ENCODE measurements at places on chromosomes 7 and 10.

- DNase-seq, result no peak
Measured at GRCh38 chr7:120941856-120942255, 8.7 kb upstream of the ING3 start.

DNA sequence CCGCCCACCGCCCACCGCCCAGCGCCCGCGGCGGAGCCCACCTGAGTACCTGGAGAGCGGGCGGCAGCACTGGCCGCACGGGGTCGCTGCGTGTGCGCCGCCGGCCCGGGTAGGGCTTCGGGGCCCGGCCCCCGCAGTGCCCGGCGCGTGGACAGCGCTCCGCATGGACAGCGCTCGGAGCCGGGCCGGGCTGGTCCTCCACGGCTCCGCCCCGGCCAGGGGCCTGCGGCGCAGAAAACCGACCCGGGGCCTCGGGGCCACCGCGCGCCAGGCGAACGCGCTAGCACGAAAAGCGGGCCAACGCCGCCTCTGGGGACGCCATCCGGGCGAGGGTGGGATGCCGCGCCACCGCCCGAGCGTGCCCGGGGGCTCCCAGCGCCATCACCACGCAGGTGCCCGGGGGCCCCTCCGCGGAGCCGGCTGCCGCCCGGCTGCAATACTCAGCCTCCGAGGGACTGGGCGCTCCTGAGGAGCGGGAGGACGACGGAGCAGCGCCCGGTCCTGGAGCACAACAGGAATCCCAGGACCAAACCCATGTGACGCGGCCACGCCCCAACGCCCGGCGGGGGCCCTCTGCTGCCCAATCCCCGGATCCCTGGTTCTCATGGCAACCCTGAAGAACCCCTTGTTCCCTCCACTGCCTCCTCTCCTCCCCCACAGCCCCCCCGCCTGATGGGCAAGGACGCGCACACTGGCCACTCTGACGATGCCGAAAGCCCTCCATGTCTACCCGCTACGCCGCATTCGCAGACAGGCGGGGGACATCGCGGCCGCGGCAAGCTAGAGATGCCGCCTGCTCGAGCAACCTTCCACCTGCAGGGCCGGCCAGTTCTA is at the start of gene GRB10:
Gene GRB10, minus strand, starts transcription at position 522 of the 834 bp plus-strand sequence. CDS start 50,574 bp downstream, outside the sequence.
- DNase-seq, result no peak

- no peak for DNase-seq
Measured at GRCh38 chr7:21364801-21365271, 63.0 kb upstream of the SP4 start.

GRCh38 chr10:75234683-75235374 is 928 bp downstream of the COMTD1 start:
- no peak for DNase-seq

- DNase-seq, result peak; percentile 68
Measured at GRCh38 chr10:91190388-91190870, 30.0 kb upstream of the PCGF5 start.

GRCh38 chr7:106901828-106902441 is 36.9 kb downstream of the PIK3CG start:
- no peak for DNase-seq

DNA sequence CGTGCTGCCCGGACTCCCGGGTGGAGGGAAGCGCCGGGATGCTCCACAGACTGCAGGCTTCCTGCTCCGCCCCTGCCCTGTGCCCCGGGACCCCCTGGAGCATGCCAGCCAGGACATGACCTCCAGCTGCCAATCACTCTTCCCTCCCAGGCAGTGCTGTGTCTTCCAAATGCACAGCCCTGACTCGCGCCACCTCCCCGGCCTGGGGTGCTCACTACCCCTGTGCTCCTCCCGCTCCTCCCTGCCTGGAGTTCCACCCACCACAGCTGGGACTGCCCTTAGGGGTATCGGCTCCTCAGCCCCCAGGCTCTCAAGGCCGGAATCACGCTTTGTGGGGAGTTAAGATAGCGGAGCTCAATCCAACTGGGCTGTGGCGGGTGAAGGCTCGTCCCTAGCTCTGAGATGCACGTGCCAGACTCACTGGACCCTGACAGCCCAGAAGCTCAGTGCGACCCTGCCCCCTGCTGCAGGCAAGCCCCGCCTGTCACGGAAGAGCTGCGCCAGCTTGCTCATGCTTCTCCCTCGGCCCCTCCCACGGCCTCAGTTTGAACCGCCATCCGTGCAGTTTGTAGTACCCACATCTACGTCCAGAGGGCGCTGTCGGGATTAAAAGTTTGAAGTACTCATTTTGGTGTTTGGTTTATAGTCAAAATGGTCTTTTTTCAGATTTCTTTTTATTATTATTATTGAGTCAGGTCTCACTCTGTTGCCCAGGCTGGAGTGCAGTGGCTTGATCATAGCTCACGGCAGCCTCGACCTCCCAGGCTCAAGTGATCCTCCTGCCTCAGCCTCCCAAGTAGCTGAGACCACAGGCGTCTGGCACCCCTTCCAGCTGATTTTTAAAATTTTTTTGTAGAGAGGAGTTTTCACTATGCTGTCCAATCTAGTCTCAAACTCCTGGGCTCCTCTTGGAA is 142.5 kb upstream of the TCERG1L start:
- peak; percentile 13 for DNase-seq

GRCh38 chr7:18352339-18353255 is 143.0 kb upstream of the HDAC9 start:
- DNase-seq, result peak; percentile 83

- DNase-seq, result peak; percentile 50
Measured at GRCh38 chr7:73701357-73701995, 18.0 kb downstream of the STX1A start.

DNA sequence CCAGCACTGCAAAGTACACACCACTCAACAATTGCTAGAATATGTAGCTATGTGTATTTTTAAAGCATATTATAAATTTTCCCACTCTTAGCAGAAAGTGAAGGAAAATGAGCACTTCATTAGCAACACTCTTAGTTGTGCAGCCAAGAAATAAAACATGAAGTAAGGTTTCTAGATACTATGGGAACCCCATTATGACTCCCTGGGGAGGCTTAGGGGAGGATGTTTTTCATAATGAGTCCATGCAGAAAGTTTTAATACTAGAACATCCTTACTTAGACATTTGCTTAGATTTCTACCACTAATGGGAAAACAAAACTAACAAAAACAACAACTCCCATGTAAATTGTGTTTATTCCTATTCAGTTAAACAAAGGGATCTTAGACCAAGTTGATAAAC is 148.4 kb upstream of the HDAC9 start:
- DNase-seq, result no peak

- no peak for DNase-seq
Measured at GRCh38 chr7:95776561-95777185, 4.3 kb downstream of the DYNC1I1 start.

DNA sequence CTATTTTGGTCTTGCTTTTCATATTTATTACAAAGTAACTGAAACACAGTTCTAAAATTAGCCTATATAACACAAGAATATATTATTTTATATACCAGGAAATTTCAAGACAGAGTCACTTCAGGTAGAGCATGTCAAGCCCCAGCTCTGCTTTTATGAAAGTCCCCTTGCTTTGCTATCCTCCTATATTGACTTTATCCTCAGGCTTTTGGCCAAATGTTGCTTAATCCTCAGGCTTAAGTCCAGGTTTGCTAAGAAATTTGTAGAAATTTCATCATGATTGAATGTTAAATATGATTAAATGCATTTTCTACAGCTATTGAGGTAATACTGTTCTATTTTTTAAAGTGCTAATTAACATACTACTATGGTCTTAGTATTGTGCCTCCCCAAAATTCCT is 227.6 kb downstream of the FZD1 start:
- no peak for DNase-seq

DNA sequence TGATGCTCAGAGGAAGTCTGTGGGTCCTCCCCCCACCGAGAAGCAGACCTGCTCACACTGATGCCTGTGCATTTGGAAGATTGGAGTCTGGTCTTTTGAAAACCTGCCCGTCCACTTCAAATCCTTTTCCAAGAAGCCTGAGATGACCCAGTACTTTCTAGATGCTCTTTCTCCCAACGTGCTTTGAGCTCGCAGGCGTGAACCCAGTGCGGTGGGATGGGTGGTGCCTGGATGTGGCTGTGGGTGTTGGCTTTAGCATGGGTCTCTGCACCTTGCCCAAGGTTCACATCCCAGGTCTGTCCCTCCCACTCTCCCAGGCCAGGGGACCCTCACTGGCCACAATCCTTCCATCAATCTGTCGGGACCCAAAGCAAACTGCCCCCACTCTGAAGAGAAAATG is 170.2 kb downstream of the ADARB2 start:
- no peak for DNase-seq

- peak; percentile 46 for DNase-seq
Measured at GRCh38 chr7:21550076-21550475, 7.2 kb downstream of the DNAH11 start.

- no peak for DNase-seq
Measured at GRCh38 chr10:75058161-75058560, 53.3 kb upstream of the SAMD8 start.

- no peak for DNase-seq
Measured at GRCh38 chr10:121678631-121679174, 80.5 kb upstream of the FGFR2 start.

- peak; percentile 79 for DNase-seq
Measured at GRCh38 chr10:21398563-21399231, 126.8 kb downstream of the SKIDA1 start.

- DNase-seq, result no peak
Measured at GRCh38 chr10:102450124-102450373, 1.3 kb downstream of the C10orf95 start.

DNA sequence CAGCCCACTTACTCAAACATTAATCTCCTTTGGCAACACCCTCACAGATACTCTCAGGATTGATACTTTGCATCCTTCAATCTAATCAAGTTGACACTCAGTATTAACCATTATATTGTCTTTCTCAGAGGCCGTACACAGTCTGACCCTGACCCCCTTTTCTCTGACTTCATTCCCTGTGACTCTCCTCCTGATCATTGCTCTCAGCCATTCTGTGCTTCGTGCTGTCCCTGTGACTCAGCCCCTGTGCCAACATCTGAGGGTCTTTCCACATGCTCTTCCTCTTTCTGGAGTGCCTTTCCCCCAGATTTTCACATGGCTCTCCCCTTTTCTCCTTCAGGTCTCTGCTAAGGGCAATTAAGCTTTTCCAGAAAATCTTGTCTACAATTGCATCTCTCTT is 289.0 kb upstream of the PHYHIPL start:
- no peak for DNase-seq

DNA sequence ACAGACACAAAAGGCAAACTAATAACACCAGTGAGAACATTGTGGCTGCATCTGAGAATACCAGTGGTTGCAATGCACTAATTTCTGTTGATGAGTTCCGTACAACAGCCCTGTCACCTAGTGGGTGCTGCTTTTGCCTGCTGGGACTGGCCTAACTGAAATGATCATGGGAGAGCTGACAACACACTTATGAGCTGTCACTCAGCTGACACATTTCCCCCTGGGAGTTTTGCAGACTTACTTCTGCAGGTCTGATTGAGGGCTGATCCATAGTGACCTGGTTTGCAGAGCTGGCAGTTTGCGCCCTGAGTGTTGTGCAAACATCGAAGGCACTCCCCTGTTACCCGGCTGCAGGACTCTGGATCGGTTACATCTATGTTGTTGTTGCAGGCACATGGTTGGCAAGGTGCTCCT is 60.6 kb upstream of the LAMB1 start:
- DNase-seq, result no peak

Data from M059J (cell line).